NCI-H1105 (cell line): ENCODE measurements at places on chromosomes 7 and 10.
A peak's percentile ranks its signal among the peaks of the same experiment; 100 is the strongest.

GRCh38 chr7:39733881-39734632 lies 110.7 kb downstream of the RALA start:
- no peak for DNase-seq

- DNase-seq = no peak
Measured at GRCh38 chr7:46461334-46461777, 540.3 kb upstream of the IGFBP3 start.

DNA sequence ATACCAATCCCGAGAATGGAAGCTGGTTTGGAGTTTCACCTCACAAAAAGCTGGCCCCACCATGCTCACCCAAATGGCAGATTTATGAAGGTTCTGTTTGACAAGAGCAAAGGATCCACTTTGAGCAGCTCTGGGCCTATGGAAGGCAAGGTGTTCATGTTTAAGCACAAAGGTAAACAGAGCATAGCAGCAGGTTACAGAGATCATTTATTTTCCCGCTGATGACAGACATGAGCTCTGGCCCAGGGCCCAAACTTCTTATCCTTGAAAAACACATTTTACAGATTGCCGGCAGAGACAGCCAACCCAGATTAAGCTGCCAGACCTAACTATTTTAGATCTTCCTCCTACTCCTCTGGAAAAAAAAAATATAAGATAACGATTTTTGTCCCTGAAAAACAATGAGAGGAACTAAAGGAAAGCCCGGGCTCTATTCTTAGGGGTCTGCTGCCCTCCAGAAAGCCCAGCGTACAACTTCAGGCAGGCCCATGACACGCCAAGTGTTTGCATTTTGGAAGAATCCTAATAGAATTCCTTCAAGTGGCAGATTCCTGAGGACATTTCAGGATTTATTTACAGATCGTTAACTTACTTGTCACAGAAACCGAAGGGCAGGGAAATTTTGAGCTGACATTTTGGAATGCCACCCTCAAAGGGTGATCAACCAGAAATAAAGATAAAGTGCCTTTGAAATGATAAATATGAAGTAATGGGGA lies 40.0 kb downstream of the SYPL1 start:
- DNase-seq = peak; percentile 80

GRCh38 chr10:70950801-70951200 lies 62.4 kb upstream of the PCBD1 start:
- DNase-seq = no peak

DNA sequence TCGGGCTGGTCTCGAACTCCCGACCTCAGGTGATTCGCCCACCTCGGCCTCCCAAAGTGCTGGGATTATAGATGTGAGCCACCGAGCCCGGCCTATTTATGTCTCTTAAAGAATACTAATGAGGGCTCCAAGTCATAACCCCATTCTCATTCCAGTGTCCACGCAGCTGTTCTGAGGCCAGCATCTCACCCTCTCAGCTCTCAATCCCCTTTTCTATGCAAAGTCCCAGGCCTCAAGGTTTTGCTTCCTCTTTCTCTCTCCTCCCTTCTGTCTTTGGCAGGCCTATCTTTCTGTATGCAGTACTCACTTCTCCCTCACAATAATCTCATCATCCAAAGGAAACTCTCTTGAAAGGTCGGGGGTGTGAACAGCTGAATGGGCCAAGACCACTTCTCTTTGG lies 28.0 kb upstream of the VSIR start:
- no peak for DNase-seq

- no peak for DNase-seq
Measured at GRCh38 chr10:89921403-89921802, 220.0 kb downstream of the KIF20B start.

DNA sequence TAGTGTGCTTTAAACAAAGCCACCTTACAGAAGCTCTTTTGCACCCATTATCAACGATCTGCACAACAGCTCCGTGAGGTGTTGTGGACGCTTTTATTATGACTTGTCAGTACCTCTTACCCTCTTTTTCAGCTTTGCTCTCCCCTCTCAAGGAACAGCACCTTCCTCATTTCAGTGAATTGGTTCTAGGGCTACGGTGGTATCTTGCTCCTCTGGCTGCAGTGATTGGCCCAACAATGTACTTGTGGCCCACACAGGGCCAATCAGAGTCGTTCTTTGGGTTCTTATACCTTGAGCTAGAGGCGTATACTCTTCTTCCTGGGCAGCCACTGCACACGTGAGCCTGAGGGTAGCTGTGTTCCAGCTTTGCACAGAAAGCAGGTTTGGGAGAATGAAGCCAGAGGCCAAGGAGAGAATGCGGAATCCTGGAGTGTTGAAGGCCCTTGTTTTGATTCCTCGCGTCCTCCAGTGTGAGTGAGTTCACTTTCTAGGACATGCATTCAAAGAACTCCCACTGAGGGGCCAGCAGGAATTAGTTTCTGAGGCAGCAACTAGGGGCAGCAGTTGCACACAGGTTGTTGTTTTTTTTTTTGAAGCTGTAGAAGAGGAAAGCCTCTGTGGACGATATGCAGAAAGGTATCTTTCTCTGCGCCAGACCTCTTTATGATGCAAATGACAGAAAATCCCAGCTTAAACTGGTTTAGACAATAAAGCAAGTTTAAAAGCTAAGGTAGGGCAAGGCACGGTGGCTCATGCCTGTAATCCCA lies 49.8 kb upstream of the PDZD8 start:
- DNase-seq = no peak

GRCh38 chr7:141943846-141944245 lies 2.9 kb downstream of the CLEC5A start:
- DNase-seq = no peak

- DNase-seq = no peak
Measured at GRCh38 chr10:46079831-46080585, 33.9 kb upstream of the MSMB start.

- no peak for DNase-seq
Measured at GRCh38 chr7:36308031-36308430, 81.6 kb upstream of the ANLN start.

DNA sequence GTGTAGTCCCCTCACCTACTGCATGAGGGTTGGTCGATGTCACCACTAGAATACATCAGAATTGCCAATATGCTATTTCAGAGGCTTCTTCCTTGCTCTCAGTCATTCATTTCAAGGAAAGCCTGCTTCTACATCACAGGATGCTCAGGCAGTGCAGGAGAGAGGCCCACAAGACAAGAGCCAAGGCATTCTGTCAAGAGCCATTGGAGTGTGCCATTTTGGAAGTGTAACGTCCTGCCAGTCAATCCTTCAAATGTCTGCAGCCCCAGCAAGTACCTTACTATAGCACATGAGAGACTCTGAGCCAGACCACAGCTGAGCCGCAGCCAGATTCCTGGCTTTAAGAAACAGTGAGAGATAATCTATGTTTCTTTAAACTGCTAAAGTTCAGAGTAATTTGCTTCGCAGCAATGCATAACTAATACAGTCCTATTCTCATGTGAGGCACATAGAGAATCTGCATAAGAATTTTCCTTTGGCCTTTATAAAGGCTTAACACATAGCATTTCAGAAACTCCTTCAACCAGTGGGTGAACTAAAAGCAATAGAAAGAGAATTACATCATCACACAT lies 166.5 kb upstream of the GNAI1 start:
- no peak for DNase-seq

DNA sequence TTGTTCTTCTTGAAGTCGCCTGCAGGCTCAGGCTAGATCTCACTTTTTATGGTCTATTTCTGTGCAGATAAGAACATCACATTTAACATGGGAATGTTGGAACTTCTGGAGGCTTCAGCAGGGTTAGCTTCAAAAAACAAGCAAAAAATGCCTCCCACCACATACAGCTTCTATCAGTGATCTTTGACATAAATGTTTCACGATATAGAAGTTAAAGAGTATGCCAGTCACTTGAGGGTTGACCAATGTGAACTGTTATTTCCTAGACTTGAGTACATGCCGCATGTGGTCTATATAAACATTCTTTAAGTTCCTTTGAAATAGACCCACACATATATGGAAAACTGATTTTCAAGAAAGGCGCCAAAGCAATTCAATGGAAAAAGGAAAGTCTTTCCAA lies 219.2 kb upstream of the KLF14 start:
- no peak for DNase-seq

GRCh38 chr7:122520971-122521555 lies 177.9 kb downstream of the RNF133 start:
- DNase-seq = peak; percentile 36

DNA sequence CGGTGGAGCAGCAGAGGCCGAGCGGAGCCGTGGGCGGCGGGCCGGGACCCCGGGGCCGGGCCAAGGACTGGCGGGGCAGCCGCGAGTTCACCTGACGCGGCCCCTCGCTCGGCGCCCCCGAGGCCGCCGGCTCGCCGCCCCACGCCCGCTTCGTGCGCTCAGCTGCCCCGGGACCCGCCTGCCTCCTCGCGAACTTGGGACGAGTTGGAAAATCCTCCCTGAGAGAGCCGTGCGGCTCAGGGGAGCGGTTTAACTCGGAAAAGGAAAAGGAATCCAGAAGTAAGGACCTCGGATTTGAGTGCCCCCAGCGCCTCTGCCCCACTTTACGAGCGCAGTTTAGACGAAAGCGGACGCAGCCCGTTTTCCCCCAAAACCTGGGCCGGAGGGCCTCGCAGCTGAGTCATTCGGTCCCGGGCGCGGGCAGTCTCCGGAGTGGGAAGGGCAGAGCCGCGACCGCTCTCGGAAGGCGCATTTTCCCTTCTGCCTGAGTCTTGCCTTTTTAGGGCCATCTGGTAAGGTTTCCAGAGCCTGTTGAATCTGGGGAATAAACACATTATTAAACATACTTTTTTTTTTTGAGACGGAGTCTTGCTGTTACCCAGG lies 744 bp downstream of the CREM start:
- no peak for DNase-seq

DNA sequence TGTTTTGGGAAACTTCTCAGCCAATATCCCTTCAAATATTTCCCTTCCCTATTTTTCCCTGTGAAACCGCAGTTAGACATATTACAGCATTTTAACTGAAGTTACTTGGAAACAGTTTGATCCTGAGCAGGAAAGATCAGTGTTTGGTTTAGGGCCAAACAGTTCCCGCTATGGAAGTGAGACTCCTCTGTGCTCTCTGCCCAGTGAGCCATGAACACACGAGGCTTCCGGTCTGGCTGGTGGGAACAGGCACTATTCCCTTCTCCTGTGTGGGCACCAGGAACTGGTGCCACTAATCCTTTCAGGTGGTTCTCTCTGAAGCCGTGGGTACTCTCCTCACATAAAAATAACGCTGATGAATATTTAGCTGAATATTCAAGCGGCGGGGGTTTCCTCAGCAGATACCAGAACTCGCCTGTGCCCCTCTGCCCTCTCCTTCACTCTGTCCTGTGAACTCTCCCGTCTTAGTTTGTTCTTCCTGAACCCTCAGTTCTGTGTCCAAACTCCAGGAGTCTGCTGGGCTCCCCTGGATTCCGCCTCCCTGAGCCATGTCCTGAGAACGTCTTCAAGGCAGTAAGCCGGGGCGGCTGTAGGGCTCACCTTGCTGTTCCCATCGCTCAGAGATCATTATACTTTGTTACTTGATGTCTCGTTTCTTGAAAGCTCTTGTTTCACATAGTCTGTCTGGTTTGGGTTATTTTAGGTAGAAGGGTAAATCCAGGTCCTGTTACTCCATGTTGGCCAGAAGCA lies 25.7 kb downstream of the FOXL3 start:
- no peak for DNase-seq

GRCh38 chr7:9711259-9711918 lies 1262.3 kb upstream of the PHF14 start:
- DNase-seq = no peak

GRCh38 chr7:121953164-121953563 lies 80.2 kb downstream of the PTPRZ1 start:
- no peak for DNase-seq

GRCh38 chr10:68106656-68107055 lies 2.6 kb upstream of the MYPN start:
- DNase-seq = no peak

DNA sequence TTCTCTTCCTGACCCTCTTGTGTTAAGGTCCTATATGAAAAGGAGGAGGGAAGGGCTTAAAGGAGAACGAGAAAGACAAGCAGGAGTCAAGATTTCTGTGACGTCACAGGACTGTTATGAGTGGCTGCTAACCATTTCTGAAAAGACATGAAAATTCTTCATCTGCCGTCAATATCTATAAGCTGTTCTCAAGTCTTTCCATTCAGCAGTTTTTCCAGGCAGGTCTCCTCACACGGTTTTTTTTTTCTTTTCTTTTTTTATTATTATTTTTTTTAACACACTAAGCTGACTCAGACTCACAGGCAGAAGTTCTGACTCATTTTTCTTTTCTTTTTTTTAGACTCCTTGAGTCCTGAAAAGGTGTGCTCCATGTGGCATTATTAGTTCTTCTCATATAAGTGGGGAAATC lies 72.0 kb downstream of the DGKI start:
- no peak for DNase-seq

DNA sequence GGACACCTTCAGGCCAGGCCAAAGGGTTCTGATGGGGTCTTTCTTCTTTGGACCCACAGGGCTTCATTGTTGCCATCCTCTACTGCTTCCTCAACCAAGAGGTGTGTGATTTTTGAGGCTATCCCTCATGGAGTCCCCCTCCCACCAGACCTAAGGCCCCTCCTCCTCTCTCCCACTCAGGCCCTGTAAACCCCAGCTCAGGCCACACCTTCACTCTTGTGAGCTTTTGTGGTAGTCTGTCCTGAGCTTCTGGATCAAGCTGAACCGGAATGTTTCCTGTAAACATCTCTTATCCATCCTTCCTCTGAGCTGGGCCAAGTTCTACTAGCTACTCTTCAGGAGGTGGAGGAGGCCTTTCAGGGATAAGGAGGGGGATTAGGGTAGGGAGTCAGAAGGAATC lies 13.5 kb downstream of the GHRHR start:
- DNase-seq = no peak

DNA sequence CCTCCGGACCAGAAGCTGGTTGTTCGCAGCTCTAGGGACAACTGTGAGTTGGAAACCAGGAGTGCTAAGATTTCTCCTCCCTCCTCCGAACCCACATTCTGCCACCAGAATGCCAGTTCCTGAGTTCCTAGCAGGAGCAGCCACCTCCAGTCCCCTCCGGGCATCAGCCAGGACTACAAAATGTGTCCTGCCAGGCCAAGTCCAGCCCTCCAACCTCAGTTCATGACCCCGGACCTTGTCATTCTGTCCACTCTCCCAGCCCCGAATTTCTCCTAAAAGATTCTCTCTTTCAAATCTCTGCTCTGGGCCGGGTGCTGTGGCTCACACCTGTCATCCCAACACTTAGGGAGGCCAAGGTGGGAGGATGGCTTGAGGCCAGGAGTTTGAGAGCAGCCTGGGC lies 2.3 kb downstream of the ZAN start:
- no peak for DNase-seq

DNA sequence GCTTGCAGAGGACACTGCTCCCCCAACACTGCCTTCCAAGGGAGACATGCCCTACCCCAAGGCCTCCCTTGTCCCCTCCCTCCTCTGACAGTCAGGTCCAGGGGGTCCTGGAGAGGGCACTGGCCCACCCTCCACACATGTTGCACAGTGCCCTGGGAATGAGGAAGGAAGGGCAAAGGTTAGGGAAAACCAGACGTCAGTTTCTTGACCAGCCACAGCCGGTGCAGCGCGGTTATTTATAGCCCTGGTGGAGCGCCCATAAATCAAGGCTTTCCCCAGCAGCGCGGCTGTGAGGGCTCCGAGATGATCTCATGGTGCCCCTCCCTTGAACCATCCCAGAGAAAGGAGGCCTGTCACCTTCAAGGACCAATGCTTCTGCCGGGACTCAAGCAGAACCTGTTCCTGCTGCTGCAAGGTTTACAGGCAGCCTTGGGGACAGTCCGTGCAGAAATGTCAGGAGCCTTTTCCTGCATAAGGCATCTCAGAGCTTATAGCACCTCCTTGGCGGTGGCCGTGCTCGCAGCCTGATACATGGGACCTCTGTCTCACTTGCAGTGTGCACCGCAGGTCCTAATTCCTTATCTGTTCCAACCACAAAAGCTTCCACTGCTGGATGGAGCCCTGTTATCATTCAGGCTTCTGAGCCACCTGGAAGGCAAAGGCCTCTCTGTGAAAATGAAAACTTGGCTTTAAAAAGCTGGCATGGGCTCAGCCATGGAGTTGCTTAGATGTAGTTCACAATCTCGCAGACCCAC lies 127.3 kb downstream of the LHPP start:
- no peak for DNase-seq
